Suppressor macrophage treated with lipopolysaccharide for 4 hours (primary cell): ENCODE measurements at places on chromosomes 3 and 15.

DNA sequence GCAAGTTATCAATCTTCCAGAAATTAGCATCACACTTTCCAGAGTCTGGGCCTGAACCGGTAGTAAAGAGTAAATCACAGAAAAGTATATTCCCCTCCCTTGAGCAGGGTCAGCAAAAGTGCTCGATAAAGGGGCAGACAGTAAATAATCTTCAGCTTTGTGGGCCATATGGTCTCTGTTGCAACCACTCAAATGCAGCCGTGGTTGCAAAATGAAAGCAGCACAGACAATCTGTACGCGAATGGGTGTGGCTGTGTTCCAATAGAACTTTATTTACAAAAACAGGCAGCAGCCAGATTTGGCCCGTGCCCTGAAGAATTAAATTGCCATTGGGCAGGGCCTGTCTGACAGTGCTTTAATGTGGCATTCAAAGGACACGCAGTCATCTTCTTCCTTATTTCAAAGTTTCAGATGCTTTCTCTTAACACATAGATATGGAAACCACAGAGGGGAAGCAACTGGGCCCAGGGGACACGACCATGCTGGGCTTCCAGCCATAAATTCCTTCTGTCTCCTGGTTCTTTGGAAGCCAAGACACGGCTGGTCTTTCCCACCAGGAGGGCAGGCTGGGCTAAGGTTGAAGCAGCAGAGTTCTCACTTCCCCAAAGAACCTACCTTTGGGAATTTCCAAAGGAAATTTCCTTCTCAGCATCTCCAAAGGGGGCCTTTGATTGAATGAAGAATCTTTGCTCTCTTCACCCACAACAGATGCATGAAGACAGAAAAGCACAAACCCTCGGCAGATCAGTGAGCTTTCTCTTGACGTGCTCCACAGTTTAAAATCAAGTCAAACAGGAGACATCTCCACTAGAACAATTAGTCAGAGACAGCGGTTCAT is 489.8 kb upstream of the PROK2 start:
- peak; percentile 79 for DNase-seq

GRCh38 chr3:181358562-181358961 is 353.2 kb upstream of the SOX2 start:
- no peak for DNase-seq

DNA sequence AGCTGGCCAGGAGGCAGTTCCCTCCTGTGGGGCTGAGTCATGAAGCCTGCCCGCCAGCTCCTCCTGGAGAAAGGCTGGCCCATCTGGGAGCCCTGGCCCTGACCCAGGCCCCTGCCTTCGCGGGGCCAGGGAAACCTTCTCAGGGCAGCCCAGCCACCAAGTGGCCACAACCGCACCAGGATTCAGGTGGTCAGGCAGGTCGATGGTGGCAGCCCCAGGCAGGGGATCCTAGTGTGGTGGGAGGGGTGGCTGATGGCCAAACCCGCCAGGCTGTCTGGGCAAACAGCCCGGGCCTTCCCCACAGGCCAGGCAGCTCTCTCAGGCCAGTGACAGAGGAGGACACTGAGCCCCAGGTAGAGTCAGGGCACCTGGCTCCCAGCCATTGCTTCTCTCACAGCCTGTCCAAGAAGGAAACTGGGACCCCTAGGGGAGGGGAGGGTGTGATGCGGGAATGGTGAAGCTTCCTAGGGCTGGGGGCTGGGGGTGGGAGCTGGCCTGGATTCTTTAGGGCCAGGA is 1.2 kb downstream of the TWF2 start:
- peak; percentile 83 for DNase-seq

DNA sequence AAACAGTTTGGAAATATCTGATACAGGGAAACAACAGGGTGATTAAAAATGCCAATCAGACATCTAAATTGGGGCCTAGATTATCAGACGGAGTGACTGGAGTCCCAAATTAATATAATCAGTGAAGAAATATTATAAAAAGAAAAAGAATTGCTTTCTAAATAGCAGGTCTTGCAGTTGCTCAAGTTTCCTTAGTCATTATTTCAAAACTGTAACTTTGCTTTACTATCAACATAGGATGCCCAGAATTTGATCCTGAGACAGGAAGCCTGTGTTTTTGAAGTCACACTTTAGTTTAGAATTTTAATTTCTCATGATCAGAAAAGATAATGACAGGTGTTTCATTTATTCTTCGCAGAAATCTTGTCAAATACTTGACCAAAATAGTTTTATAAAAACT is 105.9 kb downstream of the IL1RAP start:
- DNase-seq: no peak

DNA sequence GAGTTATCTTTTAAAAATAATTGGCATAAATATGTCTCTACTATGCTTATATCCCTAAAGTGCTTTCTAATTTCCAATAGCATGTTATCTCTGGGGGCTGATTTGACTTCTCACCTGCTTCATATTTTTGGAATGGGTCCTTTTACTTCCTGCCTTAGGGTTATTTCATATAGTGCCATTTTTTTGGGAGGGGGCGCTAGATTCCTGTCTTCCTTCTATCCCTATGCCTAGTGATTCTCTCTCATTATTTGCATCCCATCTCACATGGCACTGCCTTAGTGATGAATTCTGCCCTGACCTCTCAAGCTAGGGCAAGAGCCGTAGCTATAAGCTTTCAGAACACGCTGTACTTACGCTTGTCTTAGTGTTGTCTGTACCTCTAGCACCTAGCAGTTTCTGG is 150.3 kb upstream of the SLITRK3 start:
- DNase-seq: no peak

DNA sequence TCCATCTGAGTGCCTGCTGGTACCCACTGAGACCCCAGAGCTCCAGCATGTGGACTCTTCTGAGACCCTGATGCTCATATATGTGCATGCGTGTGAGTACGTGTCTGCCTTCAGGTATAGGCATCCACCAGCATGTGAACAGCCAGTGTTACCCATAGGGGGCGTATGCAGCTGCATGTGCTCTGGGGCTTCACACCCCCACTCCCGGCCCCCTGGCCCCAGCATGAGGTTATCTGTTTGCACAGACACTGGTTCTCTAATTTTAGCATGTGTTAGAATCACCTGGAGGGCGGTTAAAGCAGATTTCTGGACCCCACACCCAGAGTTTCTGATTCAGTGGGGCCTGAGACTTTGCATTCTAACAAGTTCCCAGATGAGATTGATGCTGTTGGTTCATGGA is 824 bp upstream of the CILP start:
- DNase-seq: peak; percentile 6

DNA sequence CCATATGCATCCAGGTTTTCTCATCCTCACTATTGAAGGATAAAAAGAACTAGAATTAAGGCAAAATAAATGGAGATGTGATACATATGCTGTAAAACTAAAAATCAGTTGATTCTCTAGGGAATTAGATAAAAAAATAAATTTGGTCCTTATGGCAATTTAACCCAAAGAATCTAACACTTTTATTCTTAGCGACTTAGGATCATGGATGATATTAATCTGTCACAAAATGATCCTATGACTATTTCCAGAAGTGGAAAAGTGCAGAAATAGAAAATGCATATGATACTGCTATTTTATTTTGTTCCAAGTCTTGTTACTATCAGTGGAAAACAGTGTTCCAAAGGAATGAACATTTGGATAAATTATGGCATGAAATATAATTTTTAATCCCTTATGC is 746.3 kb downstream of the ROBO2 start:
- no peak for DNase-seq

GRCh38 chr3:168216851-168217250 is 121.1 kb upstream of the GOLIM4 start:
- DNase-seq: no peak

GRCh38 chr15:82709081-82709420 is 624 bp downstream of the AP3B2 start:
- DNase-seq: no peak

- DNase-seq: peak; percentile 67
Observed at GRCh38 chr3:18424729-18425640, at the start of gene SATB1. Gene SATB1, minus strand, starts transcription at chr3:18425339. Its CDS starts 4,372 bp downstream, at chr3:18420967.

DNA sequence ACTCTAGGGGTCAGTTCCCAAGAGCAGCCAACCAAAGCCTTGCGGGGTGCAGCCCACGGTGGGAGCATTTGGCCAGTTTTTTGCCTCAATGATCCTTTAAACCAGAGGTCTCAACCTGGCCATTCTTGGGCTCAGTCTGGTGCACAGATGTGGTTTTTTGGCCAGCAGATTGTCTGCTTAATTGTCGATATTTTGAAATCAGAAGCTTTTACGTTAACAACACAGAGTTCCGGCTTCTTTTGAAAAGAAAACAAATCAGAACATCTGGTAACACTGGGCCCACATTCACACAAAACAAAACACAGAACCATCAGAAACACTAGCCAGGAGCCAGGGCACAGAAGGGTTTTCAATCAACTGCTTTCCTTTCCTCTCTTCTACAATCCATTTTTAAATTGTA is 127.7 kb downstream of the XXYLT1 start:
- no peak for DNase-seq

DNA sequence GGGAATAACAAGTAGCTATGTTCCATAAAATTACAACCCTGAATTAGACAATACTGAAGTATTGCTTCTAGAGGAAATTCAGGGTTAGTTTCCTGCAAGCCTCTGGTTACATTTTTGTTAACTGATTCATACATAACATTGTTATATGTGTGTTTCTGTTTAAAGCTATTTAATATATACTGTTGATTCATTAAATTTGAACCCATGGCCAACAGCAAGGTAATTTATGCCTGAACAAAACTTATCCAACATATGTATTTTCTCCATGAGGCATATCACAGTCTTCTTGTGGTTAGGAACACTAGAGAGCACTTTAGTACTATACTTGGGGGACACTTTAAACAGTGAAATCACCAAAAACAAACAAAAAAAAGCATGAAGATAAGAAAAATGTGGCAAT is 47.7 kb upstream of the PTX3 start:
- no peak for DNase-seq
